ENCODE measurements at places on chromosomes 2 and 18. TPM values are rescaled to one million over a fixed set of nuclear protein-coding genes. Genes with fewer than 3 reads are reported as not detected.
A peak's percentile ranks its signal among the peaks of the same experiment; 100 is the strongest.

CCDC148 gene
- 0.37 TPM for polyA plus RNA-seq

- no peak for DNase-seq
Observed at GRCh38 chr2:135849087-135849486, 12.1 kb upstream of the LCT start.

- peak; percentile 65 for DNase-seq
Observed at GRCh38 chr2:67259556-67260342, 137.4 kb upstream of the ETAA1 start.

DNA sequence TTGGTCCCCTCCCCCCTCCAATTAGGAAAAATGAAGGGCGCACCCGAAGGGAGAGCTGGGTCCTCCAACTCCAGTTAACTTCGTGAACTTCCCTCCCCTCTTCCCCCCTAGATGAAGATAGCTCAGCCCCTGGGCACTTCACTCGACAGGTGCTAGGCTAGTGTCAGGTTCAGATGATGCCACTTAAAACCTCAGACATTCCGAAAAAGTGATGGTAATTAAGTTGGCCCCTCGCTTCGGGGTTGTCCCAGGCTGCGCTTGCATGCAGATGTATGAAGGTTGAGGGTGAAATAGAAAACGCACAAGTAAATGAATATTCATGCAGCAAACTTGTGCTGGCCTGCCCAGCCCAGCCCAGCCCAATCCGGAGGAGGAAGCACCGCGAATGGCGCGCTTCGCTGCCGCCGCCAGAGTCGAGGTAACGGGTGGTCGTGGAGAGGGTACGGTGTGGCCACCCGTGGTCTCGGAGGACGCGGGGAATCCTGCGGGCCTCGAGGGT lies 3.0 kb upstream of the GBX2 start:
- no peak for DNase-seq

IL36A gene
- not detected for polyA plus RNA-seq

GRCh38 chr2:156630579-156631337 lies 194.6 kb downstream of the GPD2 start:
- DNase-seq = no peak

DNA sequence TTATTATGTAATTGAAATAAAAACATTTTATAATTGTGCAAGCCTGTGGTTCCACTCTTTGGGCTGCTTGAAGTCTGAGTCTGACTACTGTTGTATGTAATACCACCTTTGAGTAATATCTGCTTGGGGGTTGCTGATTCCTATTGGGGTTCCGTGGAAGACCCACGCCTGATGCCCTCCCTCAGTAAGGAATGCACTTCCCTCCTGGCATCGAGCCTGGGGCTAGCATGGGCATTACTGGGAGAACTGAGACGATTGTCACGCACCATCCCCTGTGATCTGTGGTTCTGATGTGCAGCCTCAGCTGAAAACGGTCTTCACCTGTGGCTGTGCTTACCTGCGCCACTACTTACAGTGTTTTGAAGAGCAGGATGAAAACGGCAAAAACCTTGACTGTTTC lies 32.7 kb upstream of the RBM44 start:
- no peak for DNase-seq

C1QL2 gene
- polyA plus RNA-seq = not detected

CD8B2 gene
- polyA plus RNA-seq = 0.15 TPM

- no peak for DNase-seq
Observed at GRCh38 chr2:99697811-99698568, 208.2 kb upstream of the REV1 start.

- no peak for DNase-seq
Observed at GRCh38 chr2:228698963-228699362, 517.5 kb upstream of the SPHKAP start.

DNA sequence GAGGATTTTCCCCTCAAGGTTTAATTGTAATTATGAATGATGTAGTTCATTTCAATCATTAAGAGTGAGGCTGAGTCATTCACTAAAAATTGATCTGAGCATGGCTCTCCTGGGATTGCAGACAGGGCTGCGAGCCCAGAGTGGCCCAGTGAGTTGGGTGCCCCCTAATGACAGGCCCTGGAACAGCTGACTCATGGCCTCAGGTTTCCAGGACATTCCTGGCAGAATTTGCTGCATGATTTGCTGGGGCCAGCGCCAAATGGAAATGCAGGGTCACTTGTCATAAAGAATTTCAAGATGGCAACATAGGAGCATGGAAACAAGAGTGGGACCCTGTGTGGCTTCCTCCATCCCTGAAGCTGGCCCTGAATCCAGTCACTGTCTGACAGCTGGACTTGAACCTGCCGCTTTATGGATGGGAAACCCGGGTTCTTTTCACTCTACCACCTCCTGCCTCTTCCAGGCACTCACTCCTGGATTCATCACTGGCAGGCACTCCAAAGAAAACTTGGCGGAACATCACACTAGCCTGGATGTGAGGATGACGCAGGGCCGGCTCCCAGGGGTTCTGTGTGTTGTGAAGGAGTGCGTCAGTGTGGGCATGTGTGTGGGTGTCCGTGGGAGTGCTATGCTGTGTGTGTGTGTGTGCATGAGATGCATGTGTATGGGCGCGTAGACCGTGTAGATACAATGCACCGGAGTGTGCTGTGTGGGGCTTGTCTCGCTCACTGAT lies 15.2 kb downstream of the OTOF start:
- no peak for DNase-seq

- DNase-seq = no peak
Observed at GRCh38 chr2:17084877-17085276, 419.2 kb upstream of the CYRIA start.

- DNase-seq = no peak
Observed at GRCh38 chr2:69514406-69514805, 77.2 kb upstream of the NFU1 start.

GRCh38 chr2:172293952-172294351 lies 133.4 kb upstream of the ITGA6 start:
- no peak for DNase-seq

RIT2 gene
- polyA plus RNA-seq = not detected

CNOT9 gene
- polyA plus RNA-seq = not detected

GRCh38 chr2:224777559-224777930 lies 61.4 kb upstream of the CCDC195 start:
- DNase-seq = no peak

DNA sequence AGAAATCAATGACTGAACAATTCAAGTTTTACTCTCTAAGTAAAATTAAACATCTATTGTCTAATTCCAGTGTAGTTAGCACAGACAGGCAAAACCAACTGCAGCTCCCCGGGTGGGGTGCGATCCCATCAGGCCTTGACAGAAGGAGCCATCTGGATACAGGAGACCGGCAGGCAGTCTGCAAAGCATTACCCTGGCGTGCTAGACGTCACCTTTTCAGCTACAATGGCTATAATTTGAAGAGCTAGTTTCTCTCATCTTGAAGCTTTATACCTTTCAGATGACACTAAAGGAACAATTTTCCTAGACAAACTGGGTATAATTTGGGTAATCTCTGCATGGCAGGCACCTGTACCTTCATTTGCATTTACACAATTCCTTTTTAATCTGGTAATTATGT lies 761.5 kb upstream of the SOX11 start:
- DNase-seq = no peak

EMILIN1 gene
- polyA plus RNA-seq = 72.3 TPM

SH3RF3 gene
- polyA plus RNA-seq = not detected

DNA sequence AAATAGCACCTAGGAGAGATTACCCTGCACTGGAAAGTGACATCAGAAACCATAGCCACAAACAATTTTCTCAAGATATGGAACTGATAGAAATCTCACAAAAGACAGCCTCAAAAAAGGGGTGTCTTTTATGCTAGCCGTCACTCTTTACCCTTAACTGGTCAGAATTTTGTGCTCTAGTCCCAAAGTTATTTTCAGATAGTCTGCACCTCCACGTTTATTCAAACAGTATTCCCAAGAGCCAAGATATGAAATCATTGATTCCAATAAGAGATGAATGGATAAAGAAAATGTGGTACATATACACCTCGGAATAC lies 23.5 kb upstream of the PMAIP1 start:
- DNase-seq = no peak

DNA sequence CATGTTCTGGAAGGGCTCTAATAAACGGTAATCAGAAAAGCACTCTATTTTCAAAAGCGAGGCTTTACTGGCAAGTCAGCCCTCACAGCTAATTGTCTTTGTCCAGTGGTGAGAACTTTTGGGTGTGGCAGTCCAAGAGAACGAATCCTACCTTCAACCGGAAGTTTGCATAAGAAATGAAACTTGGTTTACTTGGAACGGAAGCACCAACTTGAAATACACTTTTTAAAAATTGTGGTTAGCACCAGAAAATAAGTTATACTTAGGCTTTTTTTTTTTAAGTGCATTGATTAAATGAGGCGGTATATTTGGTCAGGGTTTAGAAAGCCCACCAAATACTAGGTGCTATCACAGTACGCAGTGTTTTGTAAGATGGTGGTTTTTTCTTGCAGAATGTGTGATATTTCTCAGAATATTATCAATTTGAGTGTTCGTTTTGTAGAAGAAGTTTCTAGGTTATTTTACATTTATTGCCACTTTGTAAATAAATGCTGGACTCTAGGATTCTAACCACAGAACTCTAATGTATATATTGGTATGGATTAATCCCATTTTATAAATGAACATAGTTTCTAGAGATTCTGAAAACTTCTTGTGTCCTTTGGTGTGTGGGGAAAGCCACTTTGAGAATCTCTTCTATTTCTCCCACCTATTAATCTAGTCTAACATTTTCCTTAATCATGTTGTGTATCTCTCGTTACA lies 1.2 kb downstream of the MYL12A start:
- peak; percentile 45 for DNase-seq

Data from muscle of arm (tissue), 14 donors.